Hepatocyte (in vitro differentiated cells): ENCODE measurements at places on chromosomes 2 and 18. TPM values are rescaled to one million over a fixed set of nuclear protein-coding genes. Genes with fewer than 3 reads are reported as not detected.

- H3K4me3 ChIP-seq: no peak overlapping the region
- H3K4me1 ChIP-seq: peaks cover 15% of the 10 kb centered on the region
- no peaks in the 10 kb centered on the region for H3K36me3 ChIP-seq
- DNase-seq: no peak
- no peaks in the 10 kb centered on the region for H3K27me3 ChIP-seq
- H3K27ac ChIP-seq: no peak overlapping the region
Measured at GRCh38 chr18:50151926-50152325, 43.0 kb downstream of the MYO5B start.

Gene G6PC2
- total RNA-seq: not detected in 2 replicates

Gene MDH1B
- 0.07 and 0.16 TPM in 2 replicates for total RNA-seq

DNA sequence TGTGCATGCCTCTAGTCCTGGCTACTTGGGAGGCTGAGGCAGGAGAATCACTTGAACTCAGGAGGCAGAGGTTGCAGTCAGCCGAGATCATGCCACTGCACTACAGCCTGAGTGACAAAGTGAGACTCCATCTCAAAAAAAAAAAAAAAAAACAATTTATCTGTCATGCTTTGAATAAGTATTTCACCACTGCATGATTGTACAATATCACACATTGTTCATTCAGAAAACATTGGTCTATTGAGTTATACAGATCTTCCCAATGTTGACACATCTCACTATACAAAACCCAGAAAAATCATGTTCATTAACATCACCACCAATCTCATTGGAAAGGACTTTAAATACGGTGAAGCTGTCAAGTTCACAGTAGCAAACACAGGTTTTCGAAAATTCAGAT lies 46.8 kb upstream of the PPM1B start:
- H3K36me3 ChIP-seq: no peaks in the 10 kb centered on the region
- no peak for DNase-seq
- no peak overlapping the region for H3K27ac ChIP-seq
- H3K4me1 ChIP-seq: no peaks in the 10 kb centered on the region

GRCh38 chr2:43464590-43464989 lies 131.2 kb downstream of the THADA start:
- H3K4me1 ChIP-seq: peaks cover 34% of the 10 kb centered on the region
- no peaks in the 10 kb centered on the region for H3K27me3 ChIP-seq
- no peaks in the 10 kb centered on the region for H3K36me3 ChIP-seq
- no peak overlapping the region for H3K4me3 ChIP-seq
- peak overlapping the region; percentile 13 for H3K27ac ChIP-seq

Gene COL5A2
- total RNA-seq: 344 and 406 TPM in 2 replicates

- H3K4me3 ChIP-seq: no peak overlapping the region
- peaks cover 19% of the 10 kb centered on the region for H3K4me1 ChIP-seq
- DNase-seq: no peak
- peaks cover 49% of the 10 kb centered on the region for H3K27me3 ChIP-seq
- no peaks in the 10 kb centered on the region for H3K36me3 ChIP-seq
Measured at GRCh38 chr2:29922605-29923004, 1.2 kb upstream of the ALK start.

DNA sequence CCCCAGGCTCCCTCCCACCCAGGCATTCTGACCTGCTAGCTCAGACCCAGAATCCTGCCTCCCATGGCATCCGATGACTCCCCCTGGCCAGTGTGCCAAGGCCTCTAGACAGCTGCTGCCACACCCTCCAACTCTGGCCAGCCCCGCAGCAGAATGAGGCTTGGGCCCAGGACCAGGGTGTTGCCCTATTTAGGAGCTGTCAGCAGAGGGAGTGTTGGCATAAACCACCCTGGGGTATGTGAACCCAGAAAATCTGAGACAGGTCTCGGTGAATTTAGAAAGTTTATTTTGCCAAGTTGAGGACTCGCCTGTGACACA lies 134.3 kb downstream of the KLHL29 start:
- H3K27me3 ChIP-seq: no peaks in the 10 kb centered on the region
- H3K4me1 ChIP-seq: peaks cover 14% of the 10 kb centered on the region
- no peak overlapping the region for H3K4me3 ChIP-seq
- H3K27ac ChIP-seq: no peak overlapping the region
- no peaks in the 10 kb centered on the region for H3K36me3 ChIP-seq

GRCh38 chr2:214816008-214816533 lies 6.6 kb upstream of the BARD1 start:
- DNase-seq: no peak
- no peaks in the 10 kb centered on the region for H3K4me1 ChIP-seq
- H3K27ac ChIP-seq: no peak overlapping the region
- H3K36me3 ChIP-seq: no peaks in the 10 kb centered on the region
- H3K4me3 ChIP-seq: no peak overlapping the region
- H3K27me3 ChIP-seq: no peaks in the 10 kb centered on the region

- H3K4me1 ChIP-seq: peaks cover 12% of the 10 kb centered on the region
- H3K27ac ChIP-seq: no peak overlapping the region
- no peak overlapping the region for H3K4me3 ChIP-seq
Measured at GRCh38 chr2:54480025-54480424, 23.9 kb downstream of the SPTBN1 start.

DNA sequence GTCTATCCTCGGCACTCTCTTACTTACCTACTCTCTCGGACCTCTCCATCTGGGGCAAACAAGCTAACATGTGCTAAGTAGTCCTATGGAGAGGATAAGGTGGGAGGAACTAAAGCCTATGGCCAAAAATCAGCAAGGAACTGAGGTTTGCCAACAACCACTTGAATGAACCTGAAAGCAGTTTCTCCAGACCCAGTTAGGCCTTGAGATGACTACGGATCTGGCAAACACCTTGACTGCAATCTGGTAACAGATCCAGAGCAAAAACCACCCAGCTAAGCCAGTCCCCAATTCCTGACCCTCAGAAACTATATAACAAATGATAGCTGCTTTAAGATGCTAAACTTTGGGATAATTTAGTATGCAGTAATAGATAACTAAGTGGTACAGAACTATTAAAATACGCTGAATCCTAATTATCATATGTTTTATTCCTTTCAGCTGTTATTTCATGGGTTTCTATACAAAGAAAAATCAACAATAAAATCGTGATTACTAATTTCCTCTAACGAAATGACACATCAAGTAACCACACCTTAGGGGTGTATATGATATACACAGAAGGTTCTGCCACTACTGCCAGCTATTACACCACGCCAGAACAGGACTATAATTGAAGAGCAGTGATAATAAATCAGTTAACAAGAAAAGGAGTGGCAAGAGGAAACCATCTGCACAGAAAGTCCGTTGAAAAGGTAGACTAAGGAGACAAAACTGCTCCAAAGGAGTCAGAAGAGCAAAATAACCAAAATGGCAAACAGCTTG lies 3.2 kb downstream of the FARSB start:
- H3K36me3 ChIP-seq: no peaks in the 10 kb centered on the region
- no peaks in the 10 kb centered on the region for H3K4me1 ChIP-seq
- DNase-seq: no peak

Gene DNAH7
- total RNA-seq: 0.68 and 1.2 TPM in 2 replicates

Gene PLEKHH2
- total RNA-seq: 3.6 and 5.1 TPM in 2 replicates

Gene CFC1
- 12.4 and 15.1 TPM in 2 replicates for total RNA-seq

GRCh38 chr18:12606592-12607315 lies 51.2 kb downstream of the SPIRE1 start:
- no peak overlapping the region for H3K4me3 ChIP-seq
- peak; percentile 22 for DNase-seq
- peak overlapping the region; percentile 94 for H3K27ac ChIP-seq
- H3K36me3 ChIP-seq: no peaks in the 10 kb centered on the region
- H3K4me1 ChIP-seq: peaks cover 6% of the 10 kb centered on the region

Gene VWA3B
- total RNA-seq: not detected in 2 replicates

- no peak overlapping the region for H3K27ac ChIP-seq
- no peaks in the 10 kb centered on the region for H3K27me3 ChIP-seq
- H3K36me3 ChIP-seq: no peaks in the 10 kb centered on the region
- no peak overlapping the region for H3K4me3 ChIP-seq
- H3K4me1 ChIP-seq: no peaks in the 10 kb centered on the region
Measured at GRCh38 chr18:11533513-11533890, 75.9 kb upstream of the SLC35G4 start.

Gene ALK
- 0.20 and 0.27 TPM in 2 replicates for total RNA-seq

Gene WDFY1
- total RNA-seq: 66.6 and 68.3 TPM in 2 replicates

GRCh38 chr2:233814056-233814835 lies 36.1 kb downstream of the MROH2A start:
- no peak for DNase-seq
- no peak overlapping the region for H3K27ac ChIP-seq
- H3K4me1 ChIP-seq: peaks cover 10% of the 10 kb centered on the region
- no peaks in the 10 kb centered on the region for H3K36me3 ChIP-seq
- H3K27me3 ChIP-seq: no peaks in the 10 kb centered on the region

Gene TMEM247
- not detected in 2 replicates for total RNA-seq

GRCh38 chr2:207122651-207123334 lies 43.0 kb downstream of the KLF7 start:
- no peaks in the 10 kb centered on the region for H3K27me3 ChIP-seq
- no peak overlapping the region for H3K27ac ChIP-seq
- no peaks in the 10 kb centered on the region for H3K4me1 ChIP-seq
- no peaks in the 10 kb centered on the region for H3K36me3 ChIP-seq
- H3K4me3 ChIP-seq: no peak overlapping the region
